ENCODE measurements at places on chromosomes 7 and 10. TPM values are rescaled to one million over a fixed set of nuclear protein-coding genes. Genes with fewer than 3 reads are reported as not detected.

UCMA gene
- polyA plus RNA-seq: 0.57 TPM

LHFPL3 gene
- polyA plus RNA-seq: 2.5 TPM

DPCD gene
- 27.6 TPM for polyA plus RNA-seq

TMEM120A gene
- polyA plus RNA-seq: 38.2 TPM

ANKRD1 gene
- polyA plus RNA-seq: 0.07 TPM

GPR37 gene
- polyA plus RNA-seq: 3.9 TPM

DCLRE1A gene
- polyA plus RNA-seq: 11.6 TPM

KAZALD1 gene
- polyA plus RNA-seq: 9.3 TPM

GSTO2 gene
- 27.5 TPM for polyA plus RNA-seq

PRLHR gene
- 0.03 TPM for polyA plus RNA-seq

KEL gene
- 1.7 TPM for polyA plus RNA-seq

OPALIN gene
- polyA plus RNA-seq: not detected

FFAR4 gene
- polyA plus RNA-seq: 0.12 TPM

ATP5MK gene
- 145 TPM for polyA plus RNA-seq

CYP3A4 gene
- polyA plus RNA-seq: 0.31 TPM

ZNF503 gene
- 71.4 TPM for polyA plus RNA-seq

NDUFA5 gene
- 126 TPM for polyA plus RNA-seq

GTF2I gene
- 380 TPM for polyA plus RNA-seq

SH2D4B gene
- 0.09 TPM for polyA plus RNA-seq

PAXIP1 gene
- polyA plus RNA-seq: 19.8 TPM

KDM7A gene
- polyA plus RNA-seq: 18.3 TPM

SSC4D gene
- 1.2 TPM for polyA plus RNA-seq

MINDY3 gene
- polyA plus RNA-seq: 44.4 TPM

SPDYE2B gene
- 4.1 TPM for polyA plus RNA-seq

ELAPOR2 gene
- 27.1 TPM for polyA plus RNA-seq

CARD11 gene
- polyA plus RNA-seq: 3.1 TPM

ABCB4 gene
- polyA plus RNA-seq: 0.93 TPM

CFAP43 gene
- polyA plus RNA-seq: 21.1 TPM

PRPS1L1 gene
- polyA plus RNA-seq: not detected

CFAP69 gene
- polyA plus RNA-seq: 12.9 TPM

GALNT17 gene
- polyA plus RNA-seq: 8.3 TPM

ZNF488 gene
- 1.9 TPM for polyA plus RNA-seq

FANK1 gene
- 7.7 TPM for polyA plus RNA-seq

SLC29A4 gene
- 27.0 TPM for polyA plus RNA-seq

MEOX2 gene
- polyA plus RNA-seq: 218 TPM

SHH gene
- 16.0 TPM for polyA plus RNA-seq

DDX50 gene
- polyA plus RNA-seq: 64.6 TPM

HOXA13 gene
- polyA plus RNA-seq: not detected

CLCN1 gene
- not detected for polyA plus RNA-seq
